ENCODE measurements at places on chromosomes 11 and 22.

GRCh38 chr22:50208939-50209892 is 8.4 kb downstream of the SELENOO start:
- no peak overlapping the region for H3K27ac ChIP-seq
- no peaks in the 10 kb centered on the region for H3K27me3 ChIP-seq
- peaks cover 19% of the 10 kb centered on the region for H3K36me3 ChIP-seq

DNA sequence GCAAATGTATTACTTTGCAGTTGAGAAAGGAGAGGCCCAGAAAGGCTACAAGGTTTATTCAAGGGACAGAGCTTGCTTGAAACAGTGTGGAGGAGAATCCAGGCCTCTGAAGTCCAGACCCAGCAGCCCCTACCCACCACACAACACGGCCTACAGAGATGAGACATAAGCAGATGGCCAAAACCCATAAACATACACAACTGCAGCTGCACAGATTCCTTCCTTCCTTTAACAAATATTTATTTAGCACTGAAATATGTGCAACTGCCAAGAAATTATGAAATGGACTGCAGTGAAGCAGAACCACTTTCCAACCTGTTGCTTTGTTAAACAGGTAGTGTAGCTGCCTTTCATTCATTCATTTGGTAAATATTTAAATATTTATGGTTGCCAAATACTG is 122.3 kb downstream of the SPATA19 start:
- H3K36me3 ChIP-seq, result no peaks in the 10 kb centered on the region
- DNase-seq, result no peak
- H3K27me3 ChIP-seq, result no peaks in the 10 kb centered on the region
- H3K4me3 ChIP-seq, result no peak overlapping the region
- H3K27ac ChIP-seq, result no peak overlapping the region

DNA sequence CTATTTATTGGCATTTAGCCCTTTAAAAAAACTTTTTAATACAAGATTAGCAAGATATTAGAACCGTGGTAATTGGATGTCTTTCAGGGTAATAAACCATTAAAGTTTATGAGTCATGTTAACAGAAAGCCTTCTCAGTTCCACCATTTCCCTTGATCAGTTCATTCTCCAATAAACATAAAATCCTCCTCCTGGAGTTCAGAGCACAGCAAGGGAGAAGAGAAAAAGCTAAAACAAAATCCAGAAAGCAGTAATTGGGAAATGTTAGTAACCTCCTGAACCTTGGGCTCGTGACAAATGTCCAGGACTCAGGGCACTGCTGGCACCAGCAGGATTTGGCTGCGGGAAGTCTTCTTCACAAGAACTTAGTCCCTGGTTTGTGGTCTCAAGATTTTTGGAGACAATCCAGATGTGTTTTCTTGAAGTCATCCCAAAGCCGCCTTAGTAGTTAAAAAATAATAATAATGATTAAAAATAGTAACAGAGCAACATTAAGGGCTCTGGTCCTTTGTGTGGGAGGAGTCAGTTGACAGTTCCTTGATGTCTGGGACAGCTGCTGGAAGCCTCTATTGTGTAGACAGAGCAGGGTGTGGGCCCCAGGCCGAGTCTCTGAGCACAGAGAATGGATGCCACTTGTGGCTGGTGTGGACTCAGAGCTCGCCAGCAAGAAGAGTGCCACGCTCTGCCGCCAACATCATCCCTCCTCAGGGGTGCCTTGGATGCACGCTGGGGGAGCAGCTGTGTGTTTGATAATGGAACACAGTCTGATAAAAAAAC is 43.4 kb upstream of the PITPNB start:
- H3K27me3 ChIP-seq, result no peaks in the 10 kb centered on the region
- H3K27ac ChIP-seq, result no peak overlapping the region
- no peak for DNase-seq

- no peak for DNase-seq
- no peak overlapping the region for H3K4me3 ChIP-seq
- H3K27ac ChIP-seq, result no peak overlapping the region
- peaks cover 13% of the 10 kb centered on the region for H3K27me3 ChIP-seq
- H3K36me3 ChIP-seq, result no peaks in the 10 kb centered on the region
Measured at GRCh38 chr11:117604336-117604995, 192.6 kb downstream of the DSCAML1 start.

GRCh38 chr11:69821511-69822040 is 2.4 kb upstream of the FGF3 start:
- DNase-seq, result no peak
- no peaks in the 10 kb centered on the region for H3K4me1 ChIP-seq
- H3K36me3 ChIP-seq, result no peaks in the 10 kb centered on the region
- peaks cover 19% of the 10 kb centered on the region for H3K27me3 ChIP-seq
- H3K4me3 ChIP-seq, result no peak overlapping the region
